Kidney epithelial cell (primary cell): ENCODE measurements at places on chromosomes 2 and 18.

DNA sequence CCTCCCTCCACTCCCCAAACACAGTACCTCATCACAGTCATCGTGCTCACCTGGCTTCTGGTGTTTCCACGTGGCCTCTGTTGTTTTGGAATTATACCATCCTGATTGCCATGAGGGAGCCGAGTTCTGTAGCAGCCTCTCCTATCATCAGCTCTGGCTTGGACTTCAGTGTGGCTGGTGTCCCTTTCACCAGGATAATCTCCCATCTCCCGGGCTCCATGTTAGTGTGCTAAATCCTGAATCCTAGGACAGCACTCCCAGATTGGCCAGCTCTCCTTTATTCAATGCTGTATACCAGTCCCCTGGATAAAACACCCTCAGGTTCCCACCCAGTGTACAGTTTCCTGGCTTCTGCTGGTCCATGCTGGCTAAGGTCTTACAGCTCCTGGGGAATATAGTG is 53.3 kb downstream of the LONRF2 start:
- no peak for DNase-seq

GRCh38 chr2:74632209-74632938 is 15.8 kb downstream of the M1AP start:
- no peak for DNase-seq

- DNase-seq: no peak
Observed at GRCh38 chr2:84700006-84700405, 180.9 kb downstream of the TRABD2A start.

DNA sequence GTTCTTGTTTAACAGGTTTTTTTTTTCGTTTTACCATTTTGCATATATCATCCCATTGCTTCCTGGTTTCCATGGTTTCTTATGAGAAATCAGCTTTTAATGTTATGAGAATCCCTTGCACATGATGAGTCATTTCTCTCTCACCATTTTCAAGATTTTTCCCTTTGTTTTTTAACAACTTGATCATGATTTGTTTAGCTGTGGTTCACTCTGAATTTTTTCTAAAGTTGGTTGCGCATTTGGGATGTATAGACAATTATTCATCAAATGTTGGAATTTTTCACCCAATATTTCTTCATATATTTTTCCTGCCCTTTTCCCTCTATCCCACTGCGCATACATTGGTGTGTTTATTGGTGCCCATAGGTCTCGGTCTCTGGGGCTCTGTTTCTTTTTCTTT is 42.4 kb upstream of the BIN1 start:
- DNase-seq: peak; percentile 49

DNA sequence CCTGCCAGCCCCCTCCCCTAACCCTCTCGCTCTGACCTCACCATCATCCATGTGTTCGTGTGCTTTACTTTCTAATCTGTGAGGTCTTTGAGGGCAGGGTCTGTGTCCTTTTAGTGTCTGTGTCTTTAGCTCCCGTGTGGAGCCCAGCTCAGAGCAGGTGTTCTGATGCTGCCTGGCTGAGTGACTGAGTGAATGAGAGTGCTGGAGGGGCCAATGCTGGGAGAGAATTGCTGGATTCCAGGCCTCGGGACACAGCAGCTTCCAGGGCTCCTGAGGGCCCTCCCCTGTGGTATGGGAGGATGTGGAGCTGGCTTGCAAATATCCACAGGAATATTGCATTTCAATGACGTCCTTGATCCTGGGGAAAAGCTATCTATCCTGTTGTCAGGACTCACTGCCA is 160.6 kb downstream of the ANKRD30B start:
- DNase-seq: no peak

DNA sequence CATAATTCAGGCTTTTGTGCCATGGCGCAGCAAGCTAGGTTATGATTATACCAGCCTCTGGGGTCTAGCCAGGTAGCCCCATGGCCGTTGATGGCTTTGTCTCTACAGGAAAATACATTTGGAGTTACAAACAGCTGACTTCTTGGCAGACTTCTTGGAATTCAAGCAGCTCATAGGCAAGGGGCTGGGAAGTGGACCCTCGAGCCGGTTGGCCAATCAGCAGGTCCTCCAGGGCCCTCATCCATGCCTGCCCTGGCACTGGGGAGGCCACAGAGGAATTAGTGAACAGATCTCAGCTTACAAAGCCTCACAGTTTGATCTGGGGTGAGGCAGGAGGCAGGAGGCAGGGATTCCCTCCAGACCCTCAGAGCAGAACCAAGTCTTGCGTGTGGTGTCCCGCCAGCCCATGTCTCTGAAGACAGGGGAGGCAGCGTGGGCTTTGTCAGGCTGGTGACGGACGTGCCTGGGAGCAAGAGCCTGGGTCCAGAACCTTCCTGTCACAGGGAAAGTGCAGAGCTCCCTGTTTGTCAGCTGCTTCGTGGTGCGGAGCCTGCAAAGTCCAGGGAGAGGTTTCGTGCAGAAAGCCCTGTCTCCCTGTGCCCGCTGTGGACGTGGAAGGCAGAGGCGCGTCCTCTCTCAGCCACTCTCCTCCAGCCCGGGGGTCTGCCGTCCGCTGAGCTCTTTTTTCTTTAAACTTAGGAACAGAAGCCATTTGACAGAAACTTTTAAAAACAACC is 131.7 kb downstream of the KLHL29 start:
- DNase-seq: no peak

- DNase-seq: no peak
Observed at GRCh38 chr2:45040786-45041185, 31.5 kb upstream of the SIX2 start.

DNA sequence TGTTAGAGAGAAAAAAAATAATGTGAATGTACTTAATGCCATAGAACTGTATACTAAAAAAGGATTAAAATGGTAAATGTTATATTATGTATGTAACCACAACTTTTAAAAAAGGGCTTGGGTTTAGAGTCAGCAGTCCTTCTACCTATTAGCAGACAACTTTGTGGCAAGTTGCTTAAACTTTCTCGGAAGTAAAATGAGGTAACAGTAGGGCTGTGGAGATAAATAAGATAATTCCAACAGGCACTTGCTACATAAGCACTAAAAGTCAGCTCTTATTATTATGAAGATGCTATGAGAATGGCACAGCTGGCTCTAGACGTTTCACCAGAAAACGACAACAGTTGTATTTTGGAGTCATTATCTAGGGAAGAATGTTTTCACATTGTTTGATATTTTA is 31.3 kb downstream of the AAK1 start:
- DNase-seq: no peak

GRCh38 chr2:64659252-64659651 is 5.5 kb upstream of the SERTAD2 start:
- no peak for DNase-seq

DNA sequence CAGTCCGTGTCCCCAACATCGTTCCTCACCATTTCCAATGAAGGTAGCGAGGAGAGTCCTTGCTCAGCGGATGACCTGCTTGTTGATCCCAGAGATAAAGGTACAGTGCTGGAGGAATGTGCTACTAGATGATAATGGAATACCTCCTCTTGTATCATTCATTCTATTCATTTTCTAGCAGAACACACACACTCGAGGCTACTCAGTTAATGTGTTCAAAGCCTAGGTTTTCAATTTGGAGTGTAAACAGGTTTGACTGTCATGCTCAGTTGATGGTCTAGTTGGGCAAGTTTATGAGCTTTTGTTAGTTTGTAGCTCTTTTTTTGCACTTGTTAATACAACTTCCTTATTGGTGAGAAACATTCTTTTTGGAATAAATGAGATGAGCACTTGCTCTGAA is 114.2 kb downstream of the ICA1L start:
- DNase-seq: no peak

DNA sequence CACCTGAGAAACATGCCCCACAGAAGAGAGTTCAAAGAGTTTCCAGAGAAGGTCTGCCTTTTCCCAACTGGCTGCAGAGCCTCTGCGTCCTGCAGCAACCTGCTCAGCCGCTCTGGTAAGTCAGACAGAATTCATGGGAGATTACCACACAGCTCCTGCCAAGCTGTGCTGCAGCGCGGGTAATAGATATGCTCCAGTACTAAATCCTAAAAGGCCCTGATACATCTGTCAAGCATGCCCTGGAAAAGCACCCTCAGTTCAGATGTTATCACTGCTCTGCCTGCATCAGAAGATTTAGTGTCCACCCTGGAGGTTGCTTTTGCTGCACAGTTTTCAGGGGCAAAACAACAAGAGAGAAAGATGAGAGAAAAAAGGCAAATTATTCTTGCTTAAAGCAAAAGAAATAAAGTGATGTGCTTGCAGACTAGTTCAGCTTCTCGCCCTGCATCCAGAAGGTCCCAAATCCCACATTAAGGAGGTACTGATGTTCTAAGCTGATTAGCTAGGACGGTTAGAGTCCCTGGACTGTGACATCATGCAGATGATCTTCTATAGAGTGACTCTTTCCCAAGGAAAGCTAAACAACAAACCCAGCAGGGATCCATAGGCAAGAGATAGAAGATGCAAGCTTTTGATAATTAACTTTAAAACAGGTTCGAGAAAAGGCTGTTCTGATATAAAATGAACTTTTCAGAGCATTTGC is 488.6 kb downstream of the BCL11A start:
- no peak for DNase-seq

GRCh38 chr18:38456253-38456652 is 890.7 kb upstream of the CELF4 start:
- DNase-seq: no peak

DNA sequence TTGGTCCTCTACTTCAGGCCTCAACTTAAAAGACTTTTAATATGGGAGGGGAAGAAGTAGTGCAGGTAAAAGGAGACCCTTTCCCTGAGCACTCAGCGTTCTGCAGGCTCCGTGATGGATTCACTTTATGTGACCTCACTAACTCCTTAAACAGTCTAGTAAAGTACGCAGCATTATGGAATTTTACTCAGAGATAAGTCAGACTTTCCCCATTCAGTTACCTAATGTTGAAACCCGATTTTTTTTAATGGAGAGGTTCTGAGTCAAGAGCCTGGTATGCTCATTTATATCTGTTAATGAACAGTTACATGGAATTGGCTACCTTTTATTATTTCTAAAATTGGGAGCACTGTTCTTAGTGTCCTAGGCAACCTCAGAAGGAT is 34.1 kb downstream of the RASGRP3 start:
- DNase-seq: no peak

DNA sequence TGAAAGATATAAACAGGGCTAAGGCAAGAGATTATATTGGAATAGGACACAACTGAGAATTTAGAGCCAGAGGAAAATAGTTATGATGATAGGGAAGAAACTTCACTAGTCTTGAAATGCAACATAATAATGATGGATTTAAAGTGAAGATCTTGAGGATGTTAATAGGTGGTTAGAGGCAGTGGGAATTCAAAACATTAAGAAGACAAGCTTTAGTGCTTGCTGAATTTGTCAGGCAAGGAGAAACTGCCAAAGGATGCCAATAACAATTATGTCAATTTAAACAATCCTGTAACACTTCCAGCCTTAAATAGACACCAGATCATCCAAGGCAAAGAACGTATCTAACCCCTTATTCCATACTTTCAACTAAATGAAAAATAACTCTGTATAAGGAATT is 330.1 kb downstream of the ERBB4 start:
- DNase-seq: no peak

- DNase-seq: no peak
Observed at GRCh38 chr2:224638301-224638823, 53.2 kb upstream of the CUL3 start.
